ENCODE measurements at places on chromosomes 6 and 20.

- DNase-seq: no peak
Measured at GRCh38 chr20:62252342-62252966, 14.1 kb downstream of the OSBPL2 start.

DNA sequence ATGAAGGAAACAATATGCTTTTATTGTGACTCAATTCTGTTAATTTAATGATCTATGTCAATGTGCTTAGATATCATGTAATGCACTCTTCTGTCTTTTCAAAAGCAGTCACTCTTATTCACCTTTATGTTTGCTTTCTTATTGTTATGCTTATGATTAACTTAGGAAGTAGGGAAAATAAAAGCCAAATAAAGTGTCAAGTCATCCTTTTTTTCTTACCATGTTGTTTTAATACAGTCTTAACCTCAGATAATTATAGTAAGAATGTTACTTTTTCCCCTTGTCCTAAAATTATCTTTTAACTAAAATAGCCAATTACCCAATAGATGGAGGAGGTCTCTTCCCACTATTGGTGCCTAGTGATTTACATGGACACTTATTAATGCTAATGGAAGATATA, 72.6 kb downstream of the TFAP2B start:
- no peak for DNase-seq

DNA sequence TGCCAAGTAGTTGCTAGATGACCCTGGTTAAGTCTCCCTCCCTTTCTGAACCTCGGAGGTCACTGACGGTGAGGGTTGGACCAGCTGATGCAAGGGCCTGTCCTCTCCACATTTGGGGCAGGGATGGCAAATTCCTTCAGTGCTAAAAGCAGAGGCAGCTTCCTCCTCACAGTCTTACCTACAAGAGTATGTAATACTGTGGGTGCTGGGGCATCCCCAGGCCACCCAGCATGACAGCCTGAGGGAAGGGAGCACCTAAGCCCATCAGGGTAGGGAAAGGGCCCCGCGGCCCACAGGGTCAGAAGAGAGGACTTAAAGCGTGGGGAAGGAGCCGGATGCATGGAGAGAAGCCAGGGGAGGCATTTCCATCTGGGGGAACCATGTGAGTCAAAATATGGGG, 38.0 kb downstream of the TGM3 start:
- no peak for DNase-seq

DNA sequence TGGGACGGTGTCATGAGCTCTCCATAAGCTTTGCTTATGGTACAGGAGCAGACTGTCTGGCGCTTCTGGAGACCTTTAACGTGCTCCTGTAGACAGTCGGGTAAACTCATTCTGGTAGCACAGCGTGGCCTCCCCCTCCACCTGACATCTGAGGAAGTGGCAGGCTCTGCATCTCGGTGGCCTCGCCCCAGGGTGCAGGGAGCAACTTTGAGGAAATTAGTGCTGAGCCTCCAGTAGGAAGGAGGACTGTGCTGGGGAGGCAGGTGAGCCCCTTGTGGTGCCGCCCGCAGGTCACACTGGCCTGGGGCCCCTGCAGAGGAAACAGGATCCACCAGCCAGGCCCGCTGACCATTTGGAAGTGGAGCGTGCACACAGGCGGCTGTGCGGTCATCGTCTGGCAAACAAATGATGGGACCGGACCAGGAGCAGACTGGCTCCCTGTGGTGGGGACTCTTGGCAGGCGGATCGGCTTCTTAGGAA, 57.9 kb downstream of the SYNJ2 start:
- peak; percentile 15 for DNase-seq

DNA sequence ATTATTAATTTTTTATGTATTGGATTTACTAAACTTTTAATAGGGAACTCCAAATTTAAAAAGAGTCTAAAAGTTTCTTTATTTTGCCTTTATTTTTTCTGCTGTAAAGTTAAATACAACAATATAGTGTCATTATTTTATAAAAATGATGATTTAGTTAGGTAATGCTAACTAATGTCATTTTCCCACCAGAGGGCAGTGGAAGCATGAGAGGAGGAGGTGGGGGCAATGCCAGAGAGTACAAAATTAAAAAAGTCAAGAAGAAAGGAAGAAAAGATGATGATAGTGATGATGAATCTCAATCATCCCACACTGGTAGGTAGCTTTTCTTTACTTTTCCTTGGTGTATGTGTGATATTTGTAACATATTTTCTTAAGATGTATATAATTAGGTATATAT, 20.2 kb upstream of the FHL5 start:
- no peak for DNase-seq

DNA sequence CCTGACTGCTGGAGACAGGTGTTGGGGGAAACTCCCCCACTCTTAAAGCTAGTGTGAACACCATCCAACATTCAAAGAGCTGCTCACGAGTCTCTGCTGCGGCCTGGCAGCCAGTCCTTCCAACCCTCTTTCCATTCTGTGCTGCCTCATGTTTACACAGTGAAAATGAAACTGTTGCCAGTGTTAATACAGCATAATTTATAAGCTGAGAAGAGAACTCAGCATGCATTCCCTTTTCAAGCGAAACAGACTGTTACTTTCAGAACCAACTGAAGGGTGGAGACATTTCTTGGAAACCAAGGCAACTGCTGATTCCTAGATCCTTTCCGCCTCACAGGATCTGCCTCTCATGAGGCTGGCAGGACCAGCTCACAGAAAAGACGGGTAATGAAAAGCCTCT, 533.8 kb upstream of the ID4 start:
- no peak for DNase-seq

DNA sequence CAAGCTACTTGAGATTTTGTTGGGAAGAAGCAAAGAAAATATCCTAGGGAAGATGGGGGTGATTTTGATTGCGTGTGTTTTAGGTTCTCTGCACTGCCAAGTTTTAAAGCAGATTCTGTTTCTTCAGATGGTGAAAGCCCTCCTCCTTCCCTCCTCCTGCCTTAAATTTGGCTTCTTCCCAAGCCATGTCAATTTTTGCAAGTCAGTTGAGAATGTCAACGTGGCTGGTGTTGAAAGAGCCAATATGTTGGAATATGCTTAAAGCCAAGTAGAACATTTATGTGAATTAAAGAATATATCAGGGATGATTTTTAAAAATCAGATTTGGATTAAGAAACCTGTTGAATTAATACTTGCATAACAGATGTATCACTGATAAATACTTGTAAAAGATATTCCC, 270.8 kb downstream of the ARID1B start:
- no peak for DNase-seq

DNA sequence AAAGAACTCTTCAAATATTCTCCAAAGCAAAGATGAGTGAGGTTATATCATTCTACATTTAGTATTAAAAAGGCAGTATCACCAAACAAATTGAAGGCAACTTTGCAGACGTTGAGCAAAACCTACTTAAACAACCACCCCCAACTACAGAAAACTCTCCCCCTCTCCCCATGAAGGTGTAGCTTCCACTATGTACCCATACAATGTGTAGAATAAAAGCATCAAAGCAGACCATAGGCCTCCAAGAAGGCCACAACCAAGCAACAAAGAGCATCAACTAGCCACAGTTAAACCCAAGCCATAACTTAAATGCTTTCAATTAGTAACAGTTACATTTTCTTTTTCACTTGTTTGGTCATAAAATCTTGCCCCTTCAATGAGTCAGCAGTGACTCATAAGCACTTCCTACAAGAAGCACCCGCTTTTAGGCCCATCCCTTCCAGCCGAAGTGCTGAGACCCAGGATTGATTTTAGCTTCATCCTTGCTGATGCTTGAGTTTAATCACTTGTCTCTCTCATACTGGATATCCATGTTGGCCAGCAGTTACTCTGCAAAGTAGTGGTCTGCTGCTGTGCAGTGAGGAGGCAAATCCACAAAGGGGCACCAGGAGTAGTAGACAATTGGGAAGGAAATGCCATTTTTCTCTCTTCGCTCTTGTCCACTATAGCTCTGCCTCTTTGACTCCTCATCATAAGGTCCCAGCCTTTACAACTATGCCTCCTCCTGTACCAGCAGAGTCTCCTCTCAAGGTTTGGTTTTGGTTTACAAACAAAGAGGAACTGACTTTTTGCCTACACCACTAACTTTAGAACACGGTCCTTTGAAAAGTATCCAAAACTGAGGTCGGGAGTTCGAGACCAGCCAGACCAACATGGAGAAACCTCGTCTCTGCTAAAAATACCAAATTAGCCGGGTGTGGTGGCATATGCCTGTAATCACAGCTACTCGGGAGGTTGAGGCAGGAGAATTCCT, 8.4 kb upstream of the NUP153 start:
- peak; percentile 41 for DNase-seq
